Neural crest cell (in vitro differentiated cells): ENCODE measurements at places on chromosomes 7 and 10.

GRCh38 chr10:50653142-50653541 lies 29.4 kb upstream of the SGMS1 start:
- DNase-seq = no peak

DNA sequence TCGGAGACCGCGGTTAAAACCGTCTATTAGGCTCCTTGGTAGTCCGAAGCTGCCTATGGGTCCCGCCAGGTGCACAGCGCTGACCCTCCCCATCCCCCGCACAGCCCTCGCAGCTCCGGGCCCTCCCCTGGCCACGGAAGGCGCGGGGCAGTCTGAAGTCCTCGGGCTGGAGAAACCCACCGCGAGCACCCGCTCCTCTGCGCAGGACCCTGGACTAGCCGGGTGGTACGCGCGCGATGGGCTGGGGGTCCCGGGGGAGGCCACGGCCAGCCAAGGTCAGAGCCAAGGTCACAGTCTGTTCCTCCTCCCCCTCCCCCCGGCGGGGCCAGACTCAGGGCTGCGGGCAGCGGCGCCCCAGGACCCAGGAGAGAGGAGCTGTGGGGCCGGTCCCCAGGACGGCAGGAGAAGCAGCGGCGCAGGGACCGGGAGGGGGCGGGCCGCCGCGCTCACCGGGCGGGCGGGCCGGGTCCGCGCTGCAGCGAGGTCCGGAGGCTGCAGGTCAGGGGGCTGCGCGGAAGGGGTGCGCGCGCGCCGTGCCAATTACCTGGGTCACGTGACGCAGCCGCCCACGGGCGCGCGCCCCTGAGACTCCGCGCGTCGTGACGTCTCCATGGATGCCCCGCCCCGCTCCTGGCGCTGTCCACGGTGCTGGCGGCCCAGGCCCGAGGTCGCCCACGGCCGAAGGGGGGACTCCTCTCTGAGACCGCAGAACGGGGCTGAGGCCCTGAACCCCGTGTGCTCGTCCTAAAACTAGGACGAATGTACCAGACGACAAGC lies at the start of gene OGDHL:
OGDHL (minus strand) TSS at position 535 of the 777 bp plus-strand sequence. CDS start 3,731 bp downstream, outside the sequence.
- DNase-seq = peak; percentile 82

GRCh38 chr7:152344253-152344652 lies 91.5 kb downstream of the KMT2C start:
- DNase-seq = no peak

- DNase-seq = no peak
These were observed 38.1 kb downstream of the RELN start for GRCh38 chr7:103951311-103951710.

DNA sequence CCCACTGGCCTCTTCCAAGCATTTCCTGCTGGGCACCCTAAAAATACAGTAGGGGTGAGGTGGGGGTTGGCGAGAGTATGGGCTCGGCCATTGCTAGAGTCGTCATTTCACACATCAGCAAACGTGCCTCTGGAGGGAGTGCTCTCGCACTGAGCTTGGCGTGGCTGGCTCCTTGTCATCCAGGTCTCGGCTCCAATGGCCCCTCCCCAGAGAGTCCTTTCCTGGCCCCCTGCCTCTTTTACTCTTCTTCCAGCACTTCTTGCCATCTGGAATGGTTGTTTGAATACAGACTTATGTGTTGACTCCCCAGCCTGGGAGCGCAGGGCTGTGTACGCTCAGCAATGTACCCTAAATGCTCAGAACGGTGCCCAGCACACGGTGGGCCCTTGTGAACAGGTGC lies 18.8 kb downstream of the UNC5B start:
- DNase-seq = no peak

- DNase-seq = no peak
These were observed 94.9 kb downstream of the CHST15 start for GRCh38 chr10:123998197-123999141.

DNA sequence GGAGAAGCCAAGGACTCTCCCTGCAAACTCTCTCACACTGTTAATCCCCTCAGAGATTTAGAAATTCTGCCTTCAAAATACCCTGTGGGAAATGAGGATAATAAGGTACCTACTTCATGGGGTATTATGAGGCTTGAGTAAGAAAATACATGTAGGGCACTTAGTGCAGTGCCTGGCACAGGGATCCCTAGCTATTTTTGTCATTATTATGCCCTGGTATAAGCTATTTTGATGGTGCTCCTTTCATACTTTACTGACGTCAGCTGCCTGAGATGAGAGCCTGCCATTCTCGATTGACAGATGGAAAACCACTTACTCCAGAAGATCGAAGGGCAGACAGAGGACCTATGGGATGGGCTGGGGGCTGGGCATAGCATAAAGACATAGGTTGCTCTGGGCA lies 30.1 kb downstream of the MKX start:
- DNase-seq = no peak

DNA sequence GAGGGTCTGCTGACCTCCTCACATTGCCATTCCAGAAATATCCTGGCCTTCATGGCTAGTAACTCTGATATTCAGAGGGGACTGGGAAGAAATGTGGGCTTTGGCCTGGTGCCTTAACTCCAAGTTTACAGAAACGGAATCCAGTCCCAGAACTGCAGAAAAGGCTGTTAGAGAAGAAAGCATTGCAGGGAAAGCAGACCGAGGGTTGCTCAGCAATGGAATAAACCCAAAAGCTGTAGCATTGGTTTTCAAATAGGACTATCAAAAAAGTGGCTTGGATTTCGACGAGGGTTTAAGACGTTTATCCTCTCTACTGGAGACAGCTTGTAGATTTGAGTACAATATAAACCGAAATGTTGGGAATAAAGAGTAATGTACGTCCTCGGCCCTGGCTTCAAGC lies 425.8 kb upstream of the FOXK1 start:
- DNase-seq = no peak

GRCh38 chr10:6778992-6779701 lies 199.1 kb upstream of the PRKCQ start:
- DNase-seq = no peak

- no peak for DNase-seq
These were observed 123.9 kb upstream of the ZMIZ1 start for GRCh38 chr10:78944723-78945312.

GRCh38 chr7:137204246-137204645 lies 139.3 kb downstream of the PTN start:
- DNase-seq = no peak

GRCh38 chr7:30880125-30880720 lies 31.4 kb upstream of the AQP1 start:
- no peak for DNase-seq

DNA sequence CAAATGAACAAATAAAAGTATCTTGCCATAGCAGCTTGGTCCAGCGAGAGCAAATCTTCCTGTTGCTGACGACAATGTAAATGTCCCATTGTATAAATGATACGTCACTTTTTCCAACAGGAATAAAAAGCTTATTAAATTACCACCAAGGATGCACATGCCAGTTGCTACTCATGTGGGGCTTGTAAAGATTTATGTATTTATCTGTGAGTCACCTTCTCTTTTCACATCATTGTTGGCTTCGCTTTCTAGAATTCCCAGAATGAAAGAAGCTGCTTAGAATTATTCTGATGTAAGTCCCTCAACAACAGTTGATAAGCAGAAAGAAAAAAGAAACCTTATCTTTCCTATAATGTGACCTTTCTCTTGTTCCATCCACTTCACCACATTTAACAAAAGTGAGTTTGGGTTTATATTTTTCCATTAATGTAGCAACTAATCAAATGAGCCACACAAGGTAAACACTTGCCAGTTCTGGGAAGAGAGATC lies 22.4 kb downstream of the DNAJC12 start:
- DNase-seq = no peak

GRCh38 chr7:33107136-33108066 lies 1.8 kb downstream of the RP9 start:
- DNase-seq = peak; percentile 11

- DNase-seq = no peak
These were observed 17.5 kb downstream of the HYCC1 start for GRCh38 chr7:22996470-22996869.

- no peak for DNase-seq
These were observed 40.7 kb upstream of the BET1 start for GRCh38 chr7:94044806-94045205.

- DNase-seq = no peak
These were observed 5.9 kb downstream of the ZNF316 start for GRCh38 chr7:6642861-6643640.

- DNase-seq = no peak
These were observed 44.3 kb downstream of the NRF1 start for GRCh38 chr7:129655811-129656210.

DNA sequence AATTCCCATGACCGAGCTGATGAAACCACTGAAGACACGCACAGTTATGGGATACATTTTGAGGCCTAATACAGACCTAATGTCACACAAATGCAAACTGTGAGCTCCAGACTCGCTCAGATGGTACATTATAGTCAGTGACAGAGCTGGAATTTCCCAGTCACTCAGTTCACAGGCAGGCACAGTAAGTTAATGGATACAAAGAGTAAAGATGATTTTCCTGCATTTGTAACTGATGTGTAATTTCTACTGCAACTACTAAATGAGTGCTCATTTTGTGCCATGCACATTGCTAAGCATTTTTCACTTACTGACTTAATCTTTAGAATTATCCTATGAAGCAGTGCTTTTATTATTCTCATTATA lies 56.5 kb downstream of the ENO4 start:
- no peak for DNase-seq

DNA sequence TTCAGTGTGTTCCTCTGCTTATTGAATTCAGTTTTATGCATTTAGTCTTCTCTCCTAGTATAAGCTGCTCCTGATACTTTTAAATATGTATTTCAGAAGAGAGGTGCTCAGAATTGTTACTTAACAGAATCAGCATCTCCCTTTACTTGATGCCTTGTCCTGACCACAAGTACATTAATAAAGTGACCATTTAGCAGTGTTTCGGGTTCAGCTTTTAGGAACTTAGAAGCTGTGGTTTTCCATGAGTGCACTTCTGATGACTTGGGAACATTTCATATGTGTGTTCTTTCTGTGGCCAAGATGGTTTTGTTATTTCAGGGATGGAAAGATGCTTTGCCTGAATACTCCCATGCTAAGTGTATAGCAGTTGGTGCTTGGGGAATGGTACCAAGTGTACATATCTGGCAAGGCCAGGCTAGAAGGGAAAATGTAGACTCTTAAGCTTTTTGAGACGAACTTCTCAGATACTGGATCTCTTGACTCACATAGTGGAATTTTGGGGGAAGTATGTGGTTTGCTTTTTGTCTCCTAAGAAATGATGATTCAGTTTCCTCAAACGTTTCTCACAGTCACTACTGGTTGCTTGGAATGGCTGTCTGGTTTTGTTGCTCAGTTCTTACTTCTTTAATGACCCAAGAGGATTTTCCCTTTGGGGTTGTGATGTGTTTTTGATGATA lies 17.2 kb downstream of the SGPL1 start:
- no peak for DNase-seq

DNA sequence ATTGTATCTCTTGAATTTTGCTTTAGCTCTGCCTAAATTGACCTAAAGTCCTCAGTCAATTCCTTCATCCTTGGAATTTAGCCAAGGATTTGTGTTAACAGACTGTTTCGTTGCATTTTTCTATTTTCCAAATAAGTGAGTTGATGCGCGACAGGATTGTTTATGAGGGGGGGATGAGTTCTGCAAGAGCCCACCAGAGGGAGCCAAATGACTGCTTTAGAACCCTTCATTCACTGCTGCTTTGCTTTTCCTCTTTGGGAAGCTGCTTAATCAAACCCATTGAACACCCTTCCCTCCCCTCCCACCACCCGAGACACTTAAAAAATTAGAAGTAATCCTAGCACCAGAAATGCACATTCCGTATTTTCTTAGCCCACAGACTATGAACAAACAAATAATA lies 33.7 kb upstream of the PTF1A start:
- DNase-seq = peak; percentile 55

DNA sequence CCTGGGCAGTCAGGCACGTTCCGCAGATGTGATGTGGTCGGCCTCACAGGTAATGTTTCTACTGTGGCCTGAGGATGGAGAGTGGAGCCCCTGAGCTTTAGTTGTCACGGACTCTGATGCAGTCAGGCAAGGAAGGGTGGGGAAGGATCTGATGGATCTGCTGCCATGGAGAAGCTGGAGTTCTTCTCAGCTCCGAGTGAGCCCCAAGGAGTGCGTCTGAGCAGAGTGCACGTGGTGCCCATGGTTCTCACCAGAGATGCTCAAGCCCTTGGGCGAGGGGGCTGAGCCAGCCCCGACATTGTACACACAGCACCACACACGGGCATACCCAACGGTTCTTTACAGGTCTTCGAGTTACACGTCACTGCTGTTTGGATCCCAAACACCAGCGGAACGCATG lies 192.5 kb downstream of the EBF3 start:
- no peak for DNase-seq

DNA sequence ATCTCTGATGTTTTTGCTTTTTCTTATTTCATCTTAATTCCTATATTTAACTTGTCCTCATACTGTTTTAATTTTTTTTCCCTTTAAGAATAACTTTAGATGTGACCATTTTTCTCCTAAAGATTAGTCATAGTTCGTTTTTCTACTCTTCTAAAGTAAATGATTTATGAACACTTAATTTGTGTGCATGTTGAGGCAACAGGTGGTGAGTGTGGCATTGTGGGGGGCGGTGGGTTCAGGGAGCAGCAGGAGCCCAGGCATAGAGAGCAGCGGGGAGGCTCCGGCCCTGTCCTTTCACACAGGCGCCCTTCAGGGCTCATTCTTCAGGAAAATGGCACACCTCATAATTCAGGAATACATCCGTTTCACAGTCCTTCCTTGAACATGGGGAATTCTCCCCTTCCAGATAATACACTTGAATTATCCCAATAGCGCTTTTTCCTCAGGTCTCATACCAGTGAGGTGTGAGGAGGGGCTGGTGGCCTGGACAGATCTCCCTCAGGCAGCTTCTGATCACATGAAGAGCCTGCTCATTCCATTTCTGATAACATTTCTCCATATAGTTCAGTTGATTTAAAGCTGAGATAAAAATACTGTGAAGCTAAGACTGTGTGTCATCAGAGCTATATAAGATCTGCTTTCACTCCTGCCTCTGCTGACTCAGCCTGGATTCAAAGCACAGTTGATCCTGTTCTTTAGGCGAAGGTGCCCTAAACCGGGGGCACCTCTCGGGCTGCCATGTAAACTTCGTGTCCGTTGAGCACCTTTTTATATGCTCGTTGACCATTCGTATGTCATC lies 40.2 kb downstream of the CUL1 start:
- DNase-seq = no peak

DNA sequence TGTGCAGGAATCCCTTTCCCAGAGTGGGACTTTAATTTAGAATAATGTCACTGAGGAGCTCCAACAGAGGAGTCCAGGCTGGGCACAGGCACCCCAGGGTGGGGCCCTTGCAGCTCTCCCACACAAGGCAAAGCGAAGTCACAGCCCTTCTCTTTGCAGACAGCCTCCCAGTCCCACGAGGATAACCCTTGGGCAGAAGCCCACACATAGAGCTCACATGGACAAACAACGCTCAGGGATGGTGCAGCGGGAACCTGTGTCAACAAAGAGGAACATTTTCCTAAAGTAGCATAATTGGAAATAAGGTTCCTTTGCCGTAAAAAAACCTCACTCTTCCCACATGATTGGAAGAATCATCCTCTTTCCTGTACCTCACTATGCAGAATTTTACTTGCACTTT lies 29.3 kb upstream of the GGCT start:
- no peak for DNase-seq
